ENCODE measurements at places on chromosomes 5 and 9. TPM values are rescaled to one million over a fixed set of nuclear protein-coding genes. Genes with fewer than 3 reads are reported as not detected.
A peak's percentile ranks its signal among the peaks of the same experiment; 100 is the strongest.

GRCh38 chr5:124986667-124987066 lies 240.2 kb upstream of the ZNF608 start:
- H3K36me3 ChIP-seq: no peaks in the 10 kb centered on the region
- no peak overlapping the region for H3K4me3 ChIP-seq
- no peak for DNase-seq
- peak overlapping the region; percentile 5 for H3K27ac ChIP-seq
- no peaks in the 10 kb centered on the region for H3K4me1 ChIP-seq

DNA sequence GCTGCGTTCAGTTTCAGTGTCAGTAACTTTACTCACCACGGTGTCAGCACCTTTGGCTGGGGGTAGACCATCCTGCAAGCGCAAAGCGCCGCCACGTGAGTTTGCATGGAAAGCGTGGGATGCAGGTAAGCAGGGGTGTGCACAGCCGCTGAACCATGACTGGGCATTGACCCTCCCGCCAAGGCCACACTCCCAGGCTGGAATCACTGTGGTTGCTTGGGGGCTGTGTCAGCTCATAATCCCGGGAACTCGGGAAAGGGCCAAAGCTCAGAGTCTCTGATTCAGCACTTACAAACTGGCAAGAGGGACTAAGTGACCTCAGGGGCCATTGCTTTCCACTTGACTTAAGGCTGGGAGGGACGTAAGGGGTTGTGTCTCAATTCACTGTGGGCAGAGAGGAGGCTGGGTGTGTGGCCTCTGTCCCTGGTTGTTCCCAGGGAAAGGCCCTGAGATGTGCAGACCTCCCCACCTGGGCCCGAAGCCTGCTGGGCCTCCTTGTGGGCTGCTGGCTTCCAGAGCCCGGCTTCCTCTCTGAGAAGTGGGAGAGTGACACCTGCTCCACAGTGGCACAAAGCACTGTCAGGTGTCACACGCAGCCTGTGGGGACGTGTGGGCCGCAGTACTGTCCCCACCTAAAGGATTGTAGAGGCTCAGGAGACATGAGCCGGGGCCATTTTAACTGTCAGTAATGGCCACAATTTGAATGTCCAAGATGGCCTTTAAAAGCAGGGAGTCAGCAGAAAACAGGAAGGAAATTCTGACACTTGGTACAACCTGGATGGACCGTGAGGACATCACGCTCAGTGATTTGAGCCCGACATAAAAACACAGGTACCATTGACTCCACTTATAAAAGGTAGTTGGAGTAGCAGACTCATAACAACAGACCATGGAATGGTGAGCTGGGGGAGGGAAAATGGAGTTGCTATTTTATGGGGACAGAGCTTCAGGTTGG lies 16.7 kb downstream of the ABO start:
- H3K4me3 ChIP-seq: no peak overlapping the region
- no peak for DNase-seq
- H3K4me1 ChIP-seq: no peaks in the 10 kb centered on the region
- H3K27me3 ChIP-seq: no peaks in the 10 kb centered on the region
- no peaks in the 10 kb centered on the region for H3K36me3 ChIP-seq

DNA sequence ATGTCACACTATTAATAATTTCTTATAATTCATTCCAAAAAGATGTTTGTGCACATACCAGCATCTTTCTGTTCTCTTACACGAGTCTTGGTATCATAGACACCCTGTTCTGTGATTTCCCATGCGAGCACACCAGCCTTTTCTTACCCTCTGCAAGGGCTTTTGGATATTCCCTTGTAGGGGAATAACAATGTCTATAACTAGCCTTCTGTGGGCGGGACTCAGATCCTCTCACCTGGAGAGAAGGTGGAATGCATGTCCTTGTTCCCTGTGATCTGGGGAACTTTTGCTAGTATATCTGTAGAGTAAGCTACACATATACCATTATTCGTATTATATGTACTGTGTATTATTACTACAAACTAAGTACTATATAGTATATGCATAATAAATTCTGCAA lies 44.8 kb downstream of the EHMT1 start:
- no peaks in the 10 kb centered on the region for H3K27me3 ChIP-seq
- H3K4me3 ChIP-seq: no peak overlapping the region
- DNase-seq: no peak
- peaks cover 10% of the 10 kb centered on the region for H3K4me1 ChIP-seq
- H3K36me3 ChIP-seq: no peaks in the 10 kb centered on the region

GRCh38 chr9:4108754-4109465 lies 191.0 kb downstream of the GLIS3 start:
- H3K36me3 ChIP-seq: no peaks in the 10 kb centered on the region
- no peaks in the 10 kb centered on the region for H3K4me1 ChIP-seq
- no peaks in the 10 kb centered on the region for H3K27me3 ChIP-seq

DNA sequence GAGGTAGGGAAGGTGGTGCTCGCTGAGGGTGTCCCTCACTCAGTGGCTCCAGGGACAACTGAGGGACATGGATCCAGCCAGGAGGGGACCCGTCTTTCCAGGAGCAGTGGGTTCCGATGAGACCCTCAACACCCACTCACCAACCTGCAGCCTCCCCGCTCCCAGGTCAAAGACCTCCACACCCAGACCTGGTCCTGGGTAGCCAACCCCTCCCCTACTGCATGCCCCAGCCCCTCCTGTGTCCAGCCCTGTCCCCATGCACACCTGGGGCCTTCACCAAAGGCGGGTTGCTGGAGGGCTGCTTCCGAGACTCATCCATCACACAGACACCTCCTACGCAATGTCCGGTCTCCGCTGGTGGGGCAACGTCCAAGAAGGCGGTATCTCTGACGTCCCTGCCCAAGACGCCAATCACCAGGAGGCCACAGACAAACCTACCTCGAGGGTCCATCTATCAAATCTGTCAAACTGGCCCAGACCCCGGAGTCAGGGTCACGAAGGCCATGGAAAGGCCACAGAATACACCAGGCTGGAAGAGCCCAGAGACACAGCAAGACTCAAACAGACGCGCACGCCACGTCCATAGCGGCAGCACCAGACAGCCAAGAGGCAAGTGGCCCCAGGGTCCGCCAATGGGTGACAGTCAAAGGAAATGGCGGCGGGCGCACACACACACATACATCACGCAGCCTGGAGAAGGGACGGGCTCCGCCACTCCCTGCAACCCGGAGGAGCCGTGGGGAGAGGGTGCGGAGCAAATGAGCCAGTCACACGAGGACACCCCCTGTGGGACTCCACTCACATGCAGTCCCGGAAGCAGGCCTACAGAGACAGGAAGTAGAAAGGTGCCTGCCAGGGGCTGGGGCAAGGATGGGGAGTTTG lies 10.8 kb downstream of the NACC2 start:
- H3K4me3 ChIP-seq: no peak overlapping the region
- H3K27me3 ChIP-seq: no peaks in the 10 kb centered on the region
- no peaks in the 10 kb centered on the region for H3K36me3 ChIP-seq
- H3K4me1 ChIP-seq: peaks cover 70% of the 10 kb centered on the region

Gene GABRA1
- not detected for total RNA-seq

Gene PCSK5
- 0.21 TPM for total RNA-seq

Gene MARVELD2
- total RNA-seq: 17.3 TPM

Gene MIER3
- total RNA-seq: 29.7 TPM

Gene NMUR2
- total RNA-seq: not detected

Gene TRIO
- 349 TPM for total RNA-seq

Gene CCDC152
- total RNA-seq: not detected

Gene PCDH12
- total RNA-seq: not detected
